Stimulated activated CD4-positive, alpha-beta T cell treated with anti-CD3 and anti-CD28 coated beads, Interleukin-4, amount 100 ng/mL, for 24 hours (primary cell): ENCODE measurements at places on chromosomes 7 and 10.

DNA sequence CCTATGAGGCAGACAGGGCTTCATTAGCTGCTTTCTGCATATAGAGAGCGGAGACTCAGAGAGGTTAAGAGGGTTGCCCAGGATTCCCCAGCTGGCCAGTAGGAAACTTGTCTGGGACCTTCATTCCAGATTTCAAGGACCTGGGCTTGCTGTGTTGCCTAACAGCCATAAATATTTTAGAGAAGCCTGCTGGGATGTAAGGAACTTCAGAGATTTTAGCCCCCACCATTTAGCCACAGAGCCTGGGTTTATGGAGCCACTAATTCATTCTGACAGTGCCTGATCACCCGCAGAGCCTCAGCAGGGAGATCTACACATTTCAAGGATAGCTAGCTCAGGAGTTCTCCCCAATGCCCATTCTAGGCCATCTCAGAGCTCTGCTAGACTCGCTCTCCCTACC is 56.6 kb upstream of the TRUB1 start:
- DNase-seq = no peak

DNA sequence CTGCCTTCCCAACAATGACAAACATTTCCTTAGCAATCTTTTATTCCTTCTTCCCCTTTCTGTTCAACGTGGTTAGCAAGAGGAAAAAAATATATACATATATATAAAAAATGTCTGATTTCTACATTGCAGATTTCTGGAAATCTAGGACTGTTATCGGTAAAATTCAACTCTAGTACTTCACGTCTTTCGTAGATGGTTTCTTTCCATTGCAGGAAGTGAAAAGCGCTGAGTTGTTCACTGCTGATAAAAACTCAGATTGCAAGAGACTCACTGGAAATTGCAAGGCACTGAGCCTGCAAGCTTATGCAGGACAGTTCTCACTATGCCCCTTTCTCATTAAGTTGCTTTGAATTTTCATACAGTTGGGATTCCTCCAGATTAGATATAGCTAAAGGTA is 23.9 kb downstream of the KIN start:
- no peak for DNase-seq

DNA sequence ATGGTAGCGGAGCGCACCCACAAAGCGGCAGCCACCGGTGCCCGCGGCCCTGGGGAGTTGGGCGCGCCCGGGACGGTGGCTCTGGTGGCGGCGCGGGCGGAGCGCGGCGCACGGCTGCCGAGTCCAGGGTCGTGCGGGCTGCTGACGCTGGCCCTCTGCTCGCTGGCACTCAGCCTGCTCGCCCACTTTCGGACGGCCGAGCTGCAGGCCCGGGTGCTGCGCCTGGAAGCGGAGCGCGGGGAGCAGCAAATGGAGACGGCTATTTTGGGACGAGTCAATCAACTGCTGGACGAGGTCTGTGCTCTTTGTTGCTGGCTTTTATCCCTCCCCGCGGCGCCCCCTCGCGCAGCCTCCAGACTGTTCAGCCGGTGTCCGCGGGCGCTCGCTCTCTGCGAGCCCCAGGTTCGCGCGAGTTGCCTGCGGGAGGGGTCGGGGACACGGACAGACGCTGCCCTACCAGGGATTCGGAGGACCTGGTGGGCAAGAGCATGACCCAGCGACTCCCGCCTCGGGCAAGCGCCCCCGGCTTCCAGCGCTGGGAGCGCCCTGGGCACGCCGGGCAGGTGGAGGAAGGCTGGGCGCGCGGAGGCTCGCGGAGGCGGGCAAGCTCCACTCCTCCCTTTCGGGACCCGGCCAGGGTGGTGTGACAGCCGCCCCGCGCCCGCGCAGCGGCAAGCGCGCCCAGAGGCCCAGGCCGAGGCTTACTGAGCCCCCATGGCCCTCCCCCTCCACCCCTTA is 887 bp downstream of the COL13A1 start:
- no peak for DNase-seq

- no peak for DNase-seq
These were observed 45.0 kb downstream of the ESYT2 start for GRCh38 chr7:158784270-158784669.

- DNase-seq = no peak
These were observed 93.7 kb upstream of the NMT2 start for GRCh38 chr10:15262036-15262713.
